ENCODE measurements at places on chromosomes 16 and 17.
A peak's percentile ranks its signal among the peaks of the same experiment; 100 is the strongest.

- DNase-seq, result no peak
Observed at GRCh38 chr16:82396509-82396908, 226.5 kb upstream of the MPHOSPH6 start.

DNA sequence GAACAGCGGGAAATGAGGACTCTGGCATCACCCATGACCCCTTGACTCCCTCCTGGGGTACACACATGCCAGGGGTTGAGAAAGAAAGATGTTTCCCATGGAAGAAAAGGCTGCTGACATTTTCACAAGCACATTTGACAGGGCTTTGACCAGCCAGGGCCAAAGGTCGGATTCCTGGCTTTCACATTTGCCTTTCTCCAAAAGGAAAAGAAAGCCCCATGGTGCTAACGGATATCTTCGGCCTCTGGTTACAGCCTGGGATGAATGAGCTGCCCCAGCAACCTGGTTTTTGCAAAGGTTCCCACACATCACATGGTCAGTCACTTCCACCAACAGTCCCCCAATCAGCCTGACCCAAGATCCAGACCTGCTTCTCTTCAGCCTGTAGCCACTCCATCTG lies 478.2 kb upstream of the CDH11 start:
- no peak for DNase-seq

GRCh38 chr17:12472252-12473173 lies 193.2 kb upstream of the MYOCD start:
- DNase-seq, result no peak

- DNase-seq, result peak; percentile 46
Observed at GRCh38 chr17:78974635-78975591, 4.8 kb downstream of the LGALS3BP start.

DNA sequence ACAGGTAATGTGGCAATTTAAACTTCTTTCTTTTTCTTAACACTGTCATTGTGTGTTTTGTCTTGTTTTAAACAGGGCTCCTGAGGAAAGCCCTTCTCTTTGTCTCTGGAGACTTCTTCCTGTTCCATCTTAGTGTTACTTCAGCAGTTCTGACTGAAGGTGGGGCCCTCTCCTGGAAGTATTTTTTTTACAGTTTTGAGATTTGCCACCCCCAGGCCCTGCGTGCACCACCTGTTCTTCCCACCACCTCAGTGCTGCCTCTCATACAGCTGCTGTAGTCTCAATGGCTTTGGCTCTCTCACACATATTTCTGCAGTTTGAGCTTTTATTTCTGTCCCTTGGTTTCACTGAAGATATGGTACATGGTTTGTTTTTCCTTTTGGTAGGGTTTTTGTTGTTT lies 52.5 kb upstream of the ALDH3A1 start:
- no peak for DNase-seq

DNA sequence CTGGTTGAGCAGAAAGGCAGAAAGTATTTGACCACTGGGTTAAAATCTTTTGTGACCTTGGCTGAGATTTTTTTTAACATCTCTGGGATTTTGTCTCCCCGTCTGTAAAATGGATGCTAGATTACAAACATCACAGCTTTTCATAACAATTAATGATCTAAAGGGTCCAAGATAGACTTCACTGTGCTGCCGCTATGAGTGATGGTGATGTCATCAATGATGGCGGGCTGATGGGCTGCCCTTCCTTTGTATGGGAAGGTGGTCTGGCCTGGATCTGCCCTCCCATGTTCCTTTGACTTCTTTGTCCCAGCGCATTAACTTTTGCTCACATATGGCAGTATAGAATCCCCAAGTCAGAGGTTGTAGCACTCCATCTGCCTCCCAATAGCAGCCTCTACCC lies 116.7 kb downstream of the IRX5 start:
- DNase-seq, result no peak

DNA sequence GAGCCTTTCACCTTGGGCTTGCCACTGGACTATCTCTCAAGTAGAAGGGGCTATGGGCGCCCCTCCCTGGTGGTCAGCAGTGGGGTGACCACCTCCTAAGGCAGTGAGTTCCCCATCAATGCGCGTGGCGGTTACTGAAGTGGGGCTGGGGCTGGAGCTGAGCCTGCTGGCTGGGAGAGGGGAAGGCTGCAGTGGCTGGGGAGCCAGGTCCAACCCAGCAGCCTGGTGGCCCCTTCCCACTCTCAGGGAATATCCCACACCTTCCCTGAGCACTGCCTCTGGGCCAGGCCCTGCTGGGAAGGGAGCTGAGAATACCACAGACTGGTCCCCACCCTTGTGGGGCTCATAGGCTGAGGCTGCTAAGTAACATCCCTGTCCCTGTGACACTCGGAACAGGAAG lies 19.8 kb upstream of the MPRIP start:
- DNase-seq, result no peak

- no peak for DNase-seq
Observed at GRCh38 chr16:19017179-19017578, 33.4 kb downstream of the TMC7 start.

DNA sequence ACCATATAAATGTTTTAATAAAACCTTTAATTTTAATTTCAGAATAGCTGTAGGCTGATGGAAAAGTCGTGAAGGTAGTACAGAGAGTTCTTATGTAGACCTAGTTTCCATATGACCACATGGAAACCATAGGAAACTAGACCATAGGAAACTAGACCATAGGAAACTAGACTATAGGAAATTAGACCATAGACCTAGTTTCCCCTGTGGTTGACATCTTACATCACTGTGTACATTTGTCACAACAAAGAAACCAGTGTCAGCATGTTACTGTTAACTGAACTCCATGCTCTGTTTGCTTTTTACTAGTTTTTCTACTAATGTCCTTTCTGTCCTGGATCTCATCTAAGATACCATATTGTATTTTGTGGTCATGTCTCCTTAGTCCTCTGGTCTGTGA lies 14.6 kb downstream of the NUDT7 start:
- no peak for DNase-seq

DNA sequence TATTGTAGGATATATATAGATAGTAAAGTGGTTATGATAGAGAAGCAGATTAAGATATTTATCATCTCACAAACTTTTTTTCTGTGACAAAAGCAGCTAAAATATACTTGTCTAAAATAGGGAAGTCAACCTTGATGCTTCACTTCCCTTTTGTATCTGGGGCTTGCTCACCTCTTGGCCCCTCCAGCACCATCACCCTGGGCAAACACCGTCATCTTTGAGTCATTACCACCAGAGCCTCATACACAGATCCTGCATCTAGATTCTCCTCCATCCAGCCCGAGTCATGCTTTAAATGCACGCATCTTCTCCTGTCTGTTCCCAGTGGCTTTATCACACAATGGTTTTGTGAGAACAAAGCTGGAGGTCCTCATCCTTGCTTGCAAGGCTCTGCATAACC lies 1062.7 kb upstream of the EEF2KMT start:
- DNase-seq, result no peak

DNA sequence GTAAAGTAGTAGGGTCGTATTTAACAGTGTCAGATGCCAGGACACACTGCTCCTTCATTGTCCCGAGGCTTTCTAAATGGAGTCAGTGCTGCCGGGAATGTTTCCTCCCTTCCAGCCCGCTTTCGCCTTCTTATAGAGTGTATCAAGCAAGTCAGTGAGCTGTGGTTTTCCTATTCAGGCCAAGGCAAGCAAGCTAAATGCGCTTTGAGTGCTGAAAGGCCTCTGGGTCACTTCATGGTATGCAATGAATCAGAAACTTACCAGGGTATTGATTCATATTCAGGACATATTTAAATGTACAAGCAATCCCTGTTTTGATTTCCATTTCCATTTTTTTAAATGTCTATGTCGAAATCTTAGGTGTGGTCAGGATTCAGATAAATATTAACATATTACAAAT lies 327.9 kb upstream of the SOX9 start:
- peak; percentile 92 for DNase-seq

GRCh38 chr17:20095336-20096080 lies 86.3 kb downstream of the SPECC1 start:
- DNase-seq, result peak; percentile 54

Data from EL (cell line).